Hematopoietic multipotent progenitor cell treated with erythropoietin and hydrocortisone succinate and interleukin-3 and kit ligand, for 8 days (in vitro differentiated cells): ENCODE measurements at places on chromosomes 3 and 15.

DNA sequence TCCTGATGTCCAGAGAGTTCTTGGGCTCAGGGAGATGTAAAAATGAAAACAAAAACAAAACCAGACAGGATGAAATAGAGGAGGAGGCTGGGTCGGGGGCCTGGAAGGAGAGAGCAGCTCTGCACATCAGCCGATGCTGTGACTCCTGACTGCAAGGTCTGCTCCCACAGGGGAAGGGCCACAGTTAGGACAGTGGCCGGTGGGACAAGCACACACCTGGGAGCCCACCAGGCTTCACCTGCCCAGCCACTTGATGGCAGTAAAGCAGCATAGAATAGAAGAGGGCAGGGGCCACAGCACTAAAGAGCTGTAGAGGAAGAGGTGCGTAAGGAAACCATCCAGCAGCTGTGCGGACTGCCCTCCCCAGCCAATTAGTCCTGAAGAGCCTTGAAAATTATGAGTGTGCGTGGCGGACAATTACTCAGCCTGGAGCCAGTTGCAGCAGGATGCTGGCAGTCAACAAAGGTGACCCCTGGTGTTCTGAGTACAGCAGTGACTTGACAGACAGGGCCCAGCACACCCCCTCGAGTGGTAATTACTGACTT, 29.8 kb downstream of the ALS2CL start:
- DNase-seq, result no peak

- DNase-seq, result peak; percentile 93
These were observed at the start of gene SEC61A1 for GRCh38 chr3:128051837-128052594. Gene SEC61A1 (plus strand): TSS chr3:128052437. CDS start chr3:128052553, 116 bp downstream.

- DNase-seq, result no peak
These were observed 208.4 kb upstream of the TRIM42 start for GRCh38 chr3:140469491-140469890.

DNA sequence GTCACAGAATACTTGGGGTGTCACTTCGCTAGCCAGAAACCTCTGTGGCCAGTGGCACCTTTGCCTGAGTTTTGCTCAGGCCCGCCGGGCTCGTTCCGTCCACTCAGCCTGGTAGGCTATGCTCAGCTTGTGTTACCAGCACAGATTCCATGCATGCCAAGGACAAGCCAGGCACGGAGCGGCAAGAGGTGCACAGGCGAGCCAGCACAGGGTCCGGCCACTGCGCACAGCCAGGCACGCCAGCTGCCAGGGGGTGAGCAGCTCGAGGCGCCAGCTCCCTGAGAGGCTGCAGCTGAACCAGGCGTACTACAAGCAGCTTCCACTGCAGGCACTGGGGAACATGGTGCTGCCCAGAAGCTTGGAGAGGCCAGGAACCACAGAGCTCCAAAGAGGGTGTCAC, 14.7 kb downstream of the PCYT1A start:
- DNase-seq, result no peak

- DNase-seq, result no peak
These were observed 75.1 kb downstream of the SLC12A8 start for GRCh38 chr3:125137358-125138033.

GRCh38 chr3:97131476-97131875, 317.1 kb downstream of the EPHA6 start:
- DNase-seq, result no peak

GRCh38 chr3:178342111-178342510, 194.1 kb upstream of the KCNMB2 start:
- DNase-seq, result no peak
